ENCODE measurements at places on chromosomes 1 and 21. TPM values are rescaled to one million over a fixed set of nuclear protein-coding genes. Genes with fewer than 3 reads are reported as not detected.
A peak's percentile ranks its signal among the peaks of the same experiment; 100 is the strongest.

- DNase-seq, result no peak
Observed at GRCh38 chr1:112141923-112142322, 152.5 kb upstream of the KCND3 start.

DNA sequence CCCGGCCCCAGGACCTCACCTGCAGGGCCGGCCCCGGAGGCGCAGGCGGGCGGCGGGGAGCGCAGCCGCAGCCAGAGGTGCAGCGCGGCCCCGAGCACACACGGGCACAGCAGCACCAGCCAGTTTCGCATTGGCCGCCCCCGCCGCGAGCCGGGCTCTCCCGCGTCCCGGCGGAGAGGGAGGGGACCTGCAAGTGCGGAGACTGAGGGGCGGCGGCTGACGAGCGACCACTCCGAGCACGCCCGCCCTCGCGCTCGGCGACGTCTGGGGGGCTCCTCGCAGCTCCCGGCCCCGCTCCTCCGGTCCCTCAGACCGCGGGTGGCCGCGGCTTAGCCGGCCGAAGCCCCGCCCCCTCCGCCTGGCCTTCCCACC is at the start of gene B3GALNT2:
B3GALNT2 (minus strand) TSS at position 331 of the 372 bp plus-strand sequence; CDS start at position 131, 200 bp downstream.
- DNase-seq, result no peak

- no peak for DNase-seq
Observed at GRCh38 chr1:208159555-208160258, 84.5 kb downstream of the PLXNA2 start.

Gene UTP25
- total RNA-seq, result 4.0 TPM

Gene LCE3D
- not detected for total RNA-seq

DNA sequence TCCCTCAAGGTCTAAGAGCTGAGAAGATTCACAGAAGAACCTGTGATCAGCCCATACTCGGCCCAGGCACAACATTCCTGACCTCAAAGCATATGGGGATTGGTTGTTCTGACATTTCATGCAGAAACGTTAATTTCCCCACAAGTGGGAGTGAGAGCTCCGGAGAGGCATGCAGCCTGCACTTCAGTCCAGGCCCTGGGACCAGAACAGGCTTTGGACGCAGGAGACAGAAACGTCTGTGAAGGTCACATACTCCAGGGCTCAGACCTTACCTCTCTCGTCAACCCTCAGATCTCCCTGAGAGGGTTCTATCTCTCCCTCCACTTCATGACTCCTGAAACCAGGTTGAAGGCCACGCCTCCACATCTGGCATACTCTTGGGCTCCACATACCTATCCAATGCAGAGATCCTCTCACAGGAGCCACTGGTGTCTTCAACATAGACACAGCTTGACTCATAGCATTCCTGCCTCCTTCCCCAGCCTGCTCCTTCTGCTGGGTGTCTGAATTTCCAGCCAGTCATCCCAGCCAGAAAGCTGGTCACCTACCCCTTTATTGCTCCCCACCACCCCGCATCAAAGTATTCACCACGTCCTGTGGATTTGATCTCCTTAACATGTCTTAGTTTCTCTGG is 149.2 kb downstream of the OMA1 start:
- DNase-seq, result no peak

Gene CLCA2
- under 0.01 TPM for total RNA-seq

DNA sequence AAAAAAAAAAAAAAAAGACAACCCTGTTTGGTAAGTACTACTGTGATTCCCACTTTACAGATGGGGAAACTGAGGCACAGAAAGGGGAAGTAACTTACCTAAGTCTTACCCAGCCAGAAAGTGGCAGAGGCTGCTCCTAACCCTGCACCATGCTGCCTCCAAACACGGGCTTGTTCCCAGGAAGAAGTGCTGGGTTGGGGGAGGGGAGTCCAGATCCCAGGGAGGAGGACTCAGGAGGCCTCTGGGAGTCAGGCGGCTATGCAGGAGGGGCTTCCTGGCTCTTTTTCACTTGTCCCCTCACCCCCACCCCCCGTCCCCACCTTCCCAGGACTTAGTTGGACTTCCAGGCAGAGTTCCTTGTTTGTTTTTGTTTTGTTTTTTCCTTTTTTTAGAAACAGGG is 23.9 kb downstream of the PIK3CD start:
- DNase-seq, result no peak

GRCh38 chr1:235430991-235431390 is 63.8 kb downstream of the TBCE start:
- peak; percentile 30 for DNase-seq

GRCh38 chr1:37267111-37267835 is 207.1 kb upstream of the ZC3H12A start:
- DNase-seq, result no peak

Gene LINGO4
- total RNA-seq, result not detected

Gene IGSF9
- not detected for total RNA-seq

Gene OR10Z1
- not detected for total RNA-seq

DNA sequence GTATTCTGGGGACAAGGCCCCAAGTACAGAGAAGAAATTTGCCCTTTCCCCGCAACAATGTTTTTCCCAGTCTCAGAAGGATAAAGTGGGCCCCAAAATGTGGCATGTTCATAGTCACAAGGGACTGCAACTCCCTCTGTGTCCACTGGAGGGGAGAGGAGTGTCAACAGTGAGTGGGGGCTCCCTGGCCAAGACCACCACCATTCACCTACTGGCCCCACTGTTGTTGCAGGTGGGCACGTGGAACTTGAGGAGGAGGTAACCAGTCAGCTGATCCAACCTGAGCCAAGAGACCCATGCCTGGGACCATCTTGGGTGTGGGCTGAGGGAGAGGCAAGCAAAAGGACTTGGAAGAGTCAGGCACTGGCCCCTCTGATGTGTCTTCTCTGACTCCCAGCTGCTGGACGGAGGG is 777 bp downstream of the NUDT17 start:
- DNase-seq, result no peak

GRCh38 chr1:201396861-201397464 is 2.2 kb downstream of the LAD1 start:
- DNase-seq, result no peak

- no peak for DNase-seq
Observed at GRCh38 chr1:29134695-29135028, 11.0 kb upstream of the TMEM200B start.

Gene TMPRSS15
- not detected for total RNA-seq

- no peak for DNase-seq
Observed at GRCh38 chr1:225329041-225329440, 98.8 kb downstream of the LBR start.

Gene DYNLT4
- total RNA-seq, result 0.13 TPM

DNA sequence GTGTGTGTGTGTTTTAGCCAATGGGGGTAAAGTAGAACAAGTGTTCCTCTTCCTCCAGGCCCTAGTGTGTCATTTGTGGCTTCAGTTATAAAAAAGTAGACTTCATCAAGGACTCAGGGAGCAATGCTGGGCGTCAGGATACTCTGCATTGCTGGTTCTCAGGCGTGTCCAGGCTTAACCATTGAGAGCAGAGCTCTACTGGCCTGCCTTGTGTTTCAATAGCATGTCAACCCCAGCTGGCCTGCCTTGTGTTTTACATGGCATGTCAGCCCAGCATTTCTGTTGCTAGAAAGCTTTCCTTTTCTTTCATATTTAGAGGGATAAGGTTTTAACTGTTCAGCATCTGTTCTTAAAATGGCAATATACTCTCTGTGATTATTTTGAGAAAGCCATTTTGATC is 117.6 kb upstream of the TMPRSS15 start:
- no peak for DNase-seq

GRCh38 chr1:46118856-46119255 is 13.6 kb downstream of the PIK3R3 start:
- no peak for DNase-seq

GRCh38 chr1:163161841-163162240 is 40.9 kb downstream of the RGS5 start:
- DNase-seq, result peak; percentile 42

Gene GBP7
- total RNA-seq, result not detected

GRCh38 chr1:168148916-168149315 is 12.2 kb upstream of the GPR161 start:
- DNase-seq, result no peak

DNA sequence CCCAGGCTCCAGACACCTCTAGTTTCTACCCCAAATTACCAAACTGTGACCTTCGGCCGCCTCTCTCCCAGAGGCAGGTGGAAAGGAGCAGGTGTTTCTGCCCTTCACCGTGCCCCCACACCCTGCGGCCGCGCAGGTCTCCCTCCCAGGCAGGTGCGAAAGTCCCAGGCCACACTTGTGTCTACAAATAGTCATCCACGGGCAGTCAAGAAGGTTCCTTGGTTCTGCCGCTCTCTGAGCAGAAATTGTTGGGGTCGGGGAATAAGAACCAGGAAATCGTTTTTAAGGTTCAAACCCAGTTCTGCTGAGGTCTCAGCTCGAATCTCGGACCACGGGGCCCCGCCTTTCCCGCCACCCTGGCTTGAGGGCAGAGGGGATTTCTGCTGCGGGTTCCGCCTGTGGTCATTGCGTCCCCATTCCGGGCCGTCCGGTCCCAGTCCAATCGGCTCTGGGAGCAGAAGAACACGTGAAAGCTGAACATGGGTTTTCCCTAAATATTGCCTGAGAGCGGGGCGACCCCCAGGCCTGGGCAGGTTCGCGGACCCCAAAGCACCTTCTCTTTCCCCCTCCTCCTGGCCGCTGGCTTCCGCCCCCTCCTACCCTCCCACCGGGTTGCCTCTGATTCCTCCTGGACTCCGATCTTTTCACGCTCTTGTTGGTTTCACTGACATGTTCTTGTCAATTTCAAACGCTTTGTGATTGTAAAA is 1.2 kb upstream of the ATF3 start:
- no peak for DNase-seq

Gene CDK18
- total RNA-seq, result 0.39 TPM

GRCh38 chr1:59354709-59355337 is 57.9 kb downstream of the FGGY start:
- no peak for DNase-seq

GRCh38 chr1:145949219-145949618 is 8.6 kb downstream of the LIX1L start:
- no peak for DNase-seq

DNA sequence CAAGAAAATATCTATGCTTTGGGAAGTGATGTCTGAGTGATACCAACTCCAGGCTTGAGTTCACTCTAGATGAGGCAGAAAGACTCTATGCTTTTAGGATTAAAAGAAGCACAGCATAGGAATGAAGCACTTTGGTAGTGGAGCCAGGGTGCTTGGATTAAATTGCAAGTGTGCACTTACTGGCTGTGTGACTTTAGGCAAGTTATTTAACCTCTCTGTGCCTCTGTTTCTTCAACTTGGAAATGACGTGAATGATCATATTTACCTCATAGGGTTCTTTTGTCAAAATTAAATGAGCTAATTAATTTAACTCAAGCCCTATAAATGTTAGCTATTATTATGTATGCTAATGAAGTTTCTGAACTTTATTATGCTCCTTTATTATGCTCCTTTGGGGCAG is 446.1 kb downstream of the TTLL7 start:
- DNase-seq, result no peak

DNA sequence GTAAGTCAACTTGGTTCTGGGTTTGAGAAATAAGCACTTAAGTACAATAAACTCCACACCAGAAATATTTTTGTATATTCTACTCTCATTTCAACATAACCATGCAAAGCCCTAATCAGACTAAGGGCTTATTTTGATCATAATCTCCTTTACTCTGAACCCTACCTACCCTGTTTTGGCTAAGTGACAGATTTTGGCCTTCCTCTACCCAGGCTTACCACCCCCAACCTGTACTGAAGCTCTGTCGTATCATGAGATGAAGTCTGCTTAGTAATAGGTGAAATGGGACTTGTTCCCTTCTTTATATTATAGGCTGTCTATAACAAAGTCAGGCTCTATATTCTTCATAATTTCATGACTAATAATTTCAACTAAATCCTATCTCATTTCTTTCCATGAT is 135.5 kb downstream of the RERE start:
- DNase-seq, result no peak

Gene TMEM79
- 0.51 TPM for total RNA-seq

Gene IL10RB
- 46.7 TPM for total RNA-seq

Gene RXRG
- total RNA-seq, result not detected

DNA sequence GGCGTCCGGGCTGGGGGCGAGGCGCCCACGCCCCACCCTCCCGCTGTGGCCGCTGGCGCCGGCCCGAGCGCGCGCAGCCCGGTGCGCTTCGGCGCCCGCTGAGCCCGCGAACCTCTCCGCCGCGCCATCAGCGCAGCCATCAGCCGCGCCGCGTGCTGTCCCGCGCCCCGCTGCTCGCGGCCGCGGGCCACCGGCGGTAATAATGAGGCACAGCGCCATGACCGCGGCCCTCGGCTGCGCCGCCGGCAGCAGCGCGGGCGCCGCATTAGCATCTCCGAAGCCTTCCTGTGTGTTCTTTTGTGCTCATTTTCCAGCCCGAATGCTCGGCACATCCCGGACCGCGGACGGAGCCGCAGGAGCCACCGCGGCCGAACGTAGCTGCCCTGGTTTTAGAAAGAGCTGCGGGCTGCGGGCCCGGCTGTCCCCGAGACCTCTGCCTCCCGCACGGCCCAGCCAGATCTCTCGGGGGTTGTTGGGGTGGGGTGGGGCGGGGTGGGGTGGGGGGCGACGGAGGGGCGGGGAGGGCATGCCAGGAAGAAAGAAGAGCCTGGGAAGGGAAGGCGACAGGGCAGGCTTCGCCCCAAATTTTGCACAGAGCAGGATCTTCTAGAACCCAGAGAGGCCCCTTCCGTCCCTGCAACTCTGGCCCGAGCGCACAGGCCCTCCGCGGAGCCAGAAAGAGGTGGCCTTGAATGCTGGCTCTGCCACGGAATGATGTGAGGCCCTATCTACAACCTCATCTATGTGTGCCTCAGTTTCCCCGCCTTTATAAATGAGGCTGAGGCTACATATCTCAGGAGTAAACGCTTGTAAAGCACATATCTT is 55.3 kb downstream of the RRAGC start:
- DNase-seq, result peak; percentile 13

Gene DCST2
- under 0.01 TPM for total RNA-seq

Gene FLG2
- total RNA-seq, result not detected

DNA sequence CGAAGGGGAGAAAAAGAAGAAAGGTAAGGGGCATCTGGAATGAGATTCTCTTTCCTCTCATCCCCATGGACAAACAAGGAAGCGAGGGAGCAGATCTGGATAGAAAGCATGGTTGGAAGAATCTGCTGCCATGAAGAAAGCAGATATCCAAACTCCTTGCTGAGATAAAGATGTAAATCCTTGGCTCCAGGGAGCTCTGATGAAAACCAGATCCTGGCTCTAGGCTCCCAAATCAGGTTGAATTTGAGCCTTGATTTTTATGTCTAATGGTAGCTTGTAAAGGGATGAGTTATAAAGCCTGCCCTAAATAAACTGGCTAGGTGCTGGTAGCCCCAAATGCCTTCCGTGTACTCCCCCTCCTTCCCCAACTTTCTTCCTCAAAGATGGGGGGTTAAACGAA is 64.1 kb upstream of the LAX1 start:
- DNase-seq, result no peak

DNA sequence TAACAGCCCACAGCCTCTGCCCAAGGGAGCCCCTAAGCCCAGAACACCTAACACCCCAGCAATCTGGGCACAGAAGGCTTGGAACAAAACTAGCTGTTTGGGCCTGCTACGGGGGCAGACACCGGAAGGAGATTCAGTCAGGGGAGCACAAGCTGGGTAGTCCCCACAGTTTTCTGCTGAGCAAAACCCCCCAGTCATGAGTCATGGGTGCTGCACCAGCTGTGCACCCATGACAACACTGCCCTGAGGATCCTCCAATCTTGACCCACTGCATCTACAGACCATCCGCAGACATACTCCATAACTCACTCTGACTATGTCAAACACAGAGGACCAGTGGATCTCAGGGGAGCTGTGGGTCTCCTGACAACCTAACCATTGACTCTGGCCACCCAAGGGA is 105.1 kb downstream of the LRIG2 start:
- DNase-seq, result no peak

Measured in dermis microvascular lymphatic vessel endothelial cell (primary cell).